Activated CD4-positive, alpha-beta memory T cell treated with anti-CD3 and anti-CD28 coated beads for 36 hours (primary cell): ENCODE measurements at places on chromosomes 3 and 15. TPM values are rescaled to one million over a fixed set of nuclear protein-coding genes. Genes with fewer than 3 reads are reported as not detected.

The LRRC31 gene
- not detected for total RNA-seq

The TMCO5A gene
- total RNA-seq: not detected

The CHRNB4 gene
- total RNA-seq: not detected

The TRIM59 gene
- total RNA-seq: 27.3 TPM

The RYR3 gene
- not detected for total RNA-seq

The NDN gene
- 1.3 TPM for total RNA-seq

The SUCNR1 gene
- not detected for total RNA-seq

The SLC6A11 gene
- total RNA-seq: not detected

The GOLGA8T gene
- total RNA-seq: 0.19 TPM

- DNase-seq: no peak
Observed at GRCh38 chr3:158368271-158368670, 202.7 kb upstream of the MLF1 start.

GRCh38 chr15:45702041-45702440 lies 67.2 kb downstream of the SQOR start:
- no peak for DNase-seq

DNA sequence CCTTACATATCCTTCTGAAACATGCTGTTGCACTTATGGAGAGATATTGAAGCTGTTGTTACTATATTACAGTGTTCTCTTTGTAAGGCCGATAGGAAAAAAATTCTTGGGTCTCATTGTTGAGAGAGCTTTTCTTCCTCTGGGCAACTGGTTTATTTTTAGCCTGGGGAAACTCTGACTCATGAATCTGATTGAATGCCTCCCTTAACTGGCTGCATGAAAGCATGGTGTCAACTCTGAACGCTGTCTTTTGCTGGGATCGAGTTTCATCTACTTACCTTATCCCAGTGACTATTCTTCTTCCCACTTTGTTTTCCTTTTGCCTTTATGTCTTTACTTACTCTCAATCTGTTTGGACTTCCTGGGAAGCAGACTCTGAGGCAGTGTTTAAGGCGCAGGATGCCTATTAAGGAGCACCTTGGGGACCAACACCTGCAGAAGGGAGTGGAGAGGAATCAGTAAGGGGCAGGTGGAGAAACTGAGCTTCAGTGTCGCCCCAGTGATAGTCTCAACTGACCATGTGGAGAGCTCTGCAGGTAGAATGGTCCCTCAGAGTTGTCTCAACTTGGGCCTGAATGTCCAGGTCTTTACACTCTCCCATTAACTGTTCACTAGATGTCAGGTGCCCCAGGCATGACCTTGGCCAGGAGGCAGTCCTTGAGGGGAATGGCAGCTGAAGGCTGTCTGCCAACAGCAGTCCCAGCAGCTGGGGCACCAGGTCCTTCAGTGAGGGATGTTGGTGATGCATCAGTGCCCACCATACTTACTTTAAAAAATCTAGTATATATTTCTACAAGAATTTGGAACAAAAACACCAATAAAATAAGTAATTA lies 88.9 kb upstream of the CCNL1 start:
- DNase-seq: no peak

GRCh38 chr3:16350597-16351318 lies 85.7 kb downstream of the OXNAD1 start:
- DNase-seq: no peak

GRCh38 chr3:41874022-41874421 lies 87.9 kb downstream of the ULK4 start:
- no peak for DNase-seq

GRCh38 chr3:51955175-51955892 lies at the start of gene GPR62:
TSS of gene GPR62 (plus strand) at chr3:51955381. CDS start at chr3:51955653, 272 bp downstream.
- DNase-seq: no peak

- DNase-seq: no peak
Observed at GRCh38 chr3:159158801-159159200, 356.9 kb downstream of the MFSD1 start.

- DNase-seq: no peak
Observed at GRCh38 chr3:132433121-132433520, 15.8 kb downstream of the DNAJC13 start.

- DNase-seq: no peak
Observed at GRCh38 chr3:89565098-89565497, 457.7 kb downstream of the EPHA3 start.

GRCh38 chr15:65856821-65857455 lies 12.4 kb upstream of the RAB11A start:
- peak; percentile 85 for DNase-seq

GRCh38 chr15:60358935-60359682 lies 38.7 kb downstream of the ANXA2 start:
- DNase-seq: no peak

DNA sequence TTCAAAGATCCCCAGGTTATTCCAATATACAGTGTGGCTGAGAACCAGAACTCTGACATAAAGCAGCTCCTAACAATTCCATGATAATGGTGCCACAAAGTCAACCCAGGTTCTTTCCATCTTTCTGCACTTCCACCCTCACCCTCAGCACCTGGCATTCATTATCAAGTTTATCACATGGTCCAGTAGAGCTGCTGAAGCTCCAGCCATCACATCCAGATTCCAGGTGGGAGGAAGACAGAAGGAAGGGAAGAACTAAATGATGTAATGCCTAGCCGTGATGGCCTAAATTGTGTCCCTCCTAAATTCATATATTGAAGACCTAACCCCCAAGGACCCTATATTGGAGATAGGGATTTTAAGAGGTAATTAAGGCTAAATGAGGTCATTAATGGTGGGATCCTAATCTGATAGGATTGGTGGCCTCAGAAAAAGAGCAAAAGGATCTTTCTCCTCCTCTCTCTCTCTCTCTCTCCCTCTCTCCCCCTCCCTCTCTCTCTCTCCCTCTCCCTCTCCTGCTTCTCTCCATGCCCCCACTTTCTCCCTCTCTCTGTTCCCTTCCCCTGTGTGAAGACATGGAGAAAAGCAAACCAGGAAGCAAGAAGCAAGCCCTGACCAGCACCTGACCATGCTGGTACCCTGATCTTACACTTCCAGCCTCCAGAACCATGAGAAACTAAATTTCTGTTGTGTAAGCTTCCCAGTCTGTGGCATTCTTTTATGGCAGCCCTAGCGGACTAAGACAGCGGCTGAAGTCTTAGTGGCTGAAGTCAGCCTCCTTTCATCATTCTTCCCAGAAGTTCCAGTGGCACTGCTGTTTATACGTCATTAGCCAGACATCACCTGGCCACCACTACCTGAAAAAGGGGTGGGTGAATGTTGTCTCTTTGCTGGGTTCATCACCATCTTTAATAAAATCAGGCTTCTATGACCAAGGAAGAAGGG lies 369.7 kb upstream of the PROK2 start:
- DNase-seq: no peak

- DNase-seq: no peak
Observed at GRCh38 chr3:3209714-3210113, 30.2 kb upstream of the CRBN start.

DNA sequence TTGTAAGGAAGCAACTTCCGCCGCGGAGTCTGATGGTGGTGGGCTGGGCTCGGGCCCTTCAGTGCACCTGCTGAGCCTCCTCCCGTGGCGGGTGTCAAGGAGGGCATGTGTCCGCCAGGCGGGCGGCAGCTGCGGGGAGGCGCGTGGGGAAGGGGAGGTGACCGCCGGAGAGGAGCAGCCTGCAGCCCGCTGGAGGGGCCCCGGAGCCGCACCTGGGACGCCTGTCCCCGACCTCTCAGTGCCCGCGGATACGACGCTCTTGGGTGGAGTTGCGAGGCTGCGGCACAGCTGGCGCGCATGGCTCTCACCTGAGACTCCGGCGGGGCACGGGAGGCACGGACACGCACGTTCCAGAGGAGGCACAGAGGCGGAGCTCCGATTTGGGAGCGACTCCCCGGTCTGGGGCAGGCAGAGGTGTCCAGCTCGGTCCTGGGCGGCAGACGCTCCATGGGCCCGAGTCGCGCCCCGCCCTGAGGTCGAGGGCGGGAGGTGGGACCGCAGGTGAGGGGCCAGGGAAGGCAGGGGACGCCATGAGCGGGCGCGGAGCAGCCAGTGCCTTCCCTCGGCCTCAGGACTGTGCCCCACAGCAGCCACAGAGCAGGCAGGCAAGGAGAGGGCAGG lies 50.2 kb upstream of the PRR20G start:
- DNase-seq: no peak

GRCh38 chr3:4740397-4741105 lies 238.7 kb upstream of the BHLHE40 start:
- DNase-seq: no peak

- no peak for DNase-seq
Observed at GRCh38 chr3:41715376-41715775, 246.5 kb downstream of the ULK4 start.

- DNase-seq: peak; percentile 85
Observed at GRCh38 chr15:73927476-73928240, 1.4 kb downstream of the LOXL1 start.

GRCh38 chr15:45113380-45113990 lies 487 bp downstream of the DUOX2 start:
- no peak for DNase-seq

GRCh38 chr3:141148169-141148568 lies 83.5 kb upstream of the PXYLP1 start:
- DNase-seq: no peak

GRCh38 chr3:195021692-195022091 lies 249.3 kb downstream of the XXYLT1 start:
- no peak for DNase-seq

GRCh38 chr3:178623666-178624255 lies 87.5 kb downstream of the KCNMB2 start:
- DNase-seq: no peak

DNA sequence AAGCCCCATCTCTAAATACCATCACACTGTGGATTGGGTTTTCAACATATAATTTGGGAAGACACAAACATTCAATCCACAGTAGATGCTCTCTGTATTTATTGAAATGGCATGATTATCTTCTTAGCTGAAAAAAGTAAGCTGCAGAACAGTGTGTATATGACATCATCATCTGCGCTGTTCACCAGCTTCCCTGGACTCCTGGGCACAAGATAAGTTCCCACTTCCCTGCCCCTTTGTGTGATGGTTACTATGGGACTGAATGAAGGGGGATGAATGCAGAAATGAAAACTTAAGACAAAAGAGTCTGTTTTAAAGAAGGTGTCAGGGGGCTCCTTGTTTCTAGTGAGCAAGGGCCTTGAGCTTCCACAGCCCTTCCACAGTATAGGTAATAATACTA lies 20.0 kb upstream of the GPD1L start:
- no peak for DNase-seq

- DNase-seq: no peak
Observed at GRCh38 chr3:28637742-28638141, 289.1 kb upstream of the AZI2 start.

DNA sequence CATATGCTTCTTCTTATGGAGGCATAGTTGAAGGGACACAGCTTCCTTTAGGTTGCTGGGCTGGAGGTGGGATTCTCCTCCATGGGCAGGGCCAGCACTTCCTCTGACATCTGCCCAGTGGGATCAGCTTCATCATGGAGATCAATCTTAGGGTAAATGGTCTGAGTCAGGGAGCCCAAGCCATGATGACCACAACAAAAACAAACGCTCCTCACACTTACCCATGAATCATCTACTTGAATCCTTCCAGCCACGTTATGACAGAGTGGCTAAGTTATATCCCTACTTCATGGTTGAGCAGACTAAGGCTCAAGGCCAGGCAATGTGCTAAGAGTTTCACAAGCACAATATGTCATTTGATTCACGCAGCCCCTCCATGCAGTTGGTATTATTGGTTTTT lies 87.2 kb upstream of the NMNAT3 start:
- no peak for DNase-seq

DNA sequence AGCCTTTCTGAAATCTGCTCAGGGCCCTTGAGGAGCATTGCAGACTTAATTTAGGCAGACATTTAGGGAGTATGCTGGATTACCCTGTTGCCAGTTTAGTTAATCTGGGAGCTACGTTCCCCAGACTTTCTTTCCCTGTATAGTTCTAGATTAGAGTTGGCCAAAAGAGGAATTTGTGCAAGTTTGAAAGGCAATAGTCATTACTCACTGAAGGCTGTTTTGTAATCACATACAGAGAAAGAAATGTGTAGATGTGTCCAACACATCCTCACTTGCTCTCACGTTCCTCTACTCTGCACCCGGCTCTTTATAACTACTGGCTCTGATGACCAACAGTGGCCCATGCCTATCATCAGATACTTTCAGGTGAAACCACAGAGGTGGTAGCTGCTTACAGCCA lies 24.2 kb downstream of the MASP1 start:
- no peak for DNase-seq

DNA sequence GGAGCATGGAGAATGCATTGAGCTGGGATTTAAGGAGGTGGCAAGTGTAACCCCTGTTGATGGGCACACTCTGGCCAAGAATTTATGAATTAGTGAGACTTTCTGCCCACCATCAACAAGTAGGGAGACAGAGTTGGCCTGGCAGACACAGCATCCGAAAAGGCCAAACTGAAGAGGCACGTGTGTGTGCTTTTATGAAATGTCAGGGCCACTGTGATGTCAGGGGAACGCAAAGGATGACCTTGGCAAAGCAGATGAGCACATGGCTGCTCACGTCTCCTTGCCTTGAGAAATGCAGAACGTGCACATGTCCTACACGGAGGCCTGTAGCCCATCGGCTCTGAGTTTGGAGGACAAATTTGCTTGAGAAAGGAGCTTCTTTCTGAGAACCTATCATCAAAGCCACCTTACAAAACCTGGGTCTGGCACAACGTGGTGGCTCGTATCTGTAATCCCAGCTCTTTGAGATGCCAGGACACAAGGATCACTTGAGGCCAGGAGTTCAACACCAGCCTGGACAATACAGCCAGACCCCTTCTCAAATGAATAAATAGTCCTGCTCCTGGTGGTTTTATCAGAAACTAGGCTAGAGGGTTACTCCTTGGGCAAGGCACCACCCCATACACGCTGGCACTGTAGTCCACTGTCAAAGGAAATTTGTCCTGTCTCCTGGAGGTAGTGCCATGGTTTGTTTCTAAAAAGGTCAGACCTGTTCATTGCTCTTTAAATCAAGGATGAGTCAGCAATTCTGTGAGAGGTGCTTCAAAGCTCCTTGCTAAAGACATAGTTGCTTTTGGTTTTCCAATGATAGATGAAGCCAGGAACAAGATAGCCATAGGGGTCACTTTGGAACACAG lies 941 bp upstream of the SH3BP5 start:
- DNase-seq: no peak

GRCh38 chr3:171873580-171873979 lies 30.4 kb downstream of the TMEM212 start:
- no peak for DNase-seq

- DNase-seq: no peak
Observed at GRCh38 chr3:121809249-121809648, 25.6 kb downstream of the IQCB1 start.

DNA sequence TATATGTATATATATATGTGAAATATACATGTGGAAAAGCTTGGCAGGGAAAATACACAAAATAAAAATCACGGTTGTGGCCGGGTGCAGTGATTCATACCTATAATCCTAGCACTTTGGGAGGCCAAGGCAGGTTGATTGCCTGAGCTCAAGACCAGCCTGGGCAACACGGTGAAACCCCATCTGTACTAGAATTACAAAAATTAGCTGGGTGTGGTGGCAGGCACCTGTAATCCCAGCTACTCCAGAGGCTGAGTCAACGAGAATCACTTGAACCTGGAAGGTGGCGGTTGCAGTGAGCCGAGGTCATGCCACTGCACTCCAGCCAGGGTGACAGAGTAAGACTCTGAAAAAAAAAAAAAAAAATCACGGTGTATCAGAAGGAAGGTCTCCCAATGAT lies 20.8 kb upstream of the ARHGEF3 start:
- DNase-seq: no peak

- DNase-seq: no peak
Observed at GRCh38 chr15:79700951-79701480, 195.8 kb downstream of the MTHFS start.
